ENCODE measurements at places on chromosomes 3 and 15. TPM values are rescaled to one million over a fixed set of nuclear protein-coding genes. Genes with fewer than 3 reads are reported as not detected.

CD200R1 gene
- 14.3 TPM for polyA plus RNA-seq

DNA sequence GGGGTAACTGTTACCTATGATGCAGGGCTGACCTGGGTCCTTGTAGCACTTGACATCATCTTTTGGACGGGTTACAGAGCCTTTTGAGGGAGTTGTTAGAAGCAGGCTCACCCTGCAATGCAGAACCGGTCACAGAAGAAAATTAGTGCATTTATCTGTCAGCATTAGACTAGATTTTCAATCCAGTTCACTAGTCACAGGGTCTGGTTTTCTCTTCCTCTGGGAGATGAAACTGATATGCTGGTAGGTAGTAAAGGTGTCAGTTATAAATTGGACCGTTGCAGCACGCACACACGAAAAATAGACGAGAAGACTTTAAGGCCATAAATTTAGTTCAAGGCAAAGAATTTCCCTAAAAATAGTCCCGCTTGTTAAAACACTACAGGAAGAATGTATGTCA lies 532.3 kb upstream of the ATP11B start:
- DNase-seq = no peak
- no peak overlapping the region for H3K27ac ChIP-seq
- H3K27me3 ChIP-seq = no peaks in the 10 kb centered on the region

TMED3 gene
- polyA plus RNA-seq = 53.5 TPM

GRCh38 chr3:55678546-55679216 lies 191.6 kb upstream of the WNT5A start:
- no peak overlapping the region for H3K27ac ChIP-seq
- H3K36me3 ChIP-seq = no peaks in the 10 kb centered on the region
- H3K4me3 ChIP-seq = no peak overlapping the region
- no peak for DNase-seq

- H3K4me1 ChIP-seq = no peaks in the 10 kb centered on the region
- H3K27me3 ChIP-seq = no peaks in the 10 kb centered on the region
- no peak overlapping the region for H3K27ac ChIP-seq
- no peaks in the 10 kb centered on the region for H3K36me3 ChIP-seq
Observed at GRCh38 chr3:95750097-95750496, 1064.3 kb upstream of the EPHA6 start.

MYH15 gene
- not detected for polyA plus RNA-seq

TPRA1 gene
- 30.4 TPM for polyA plus RNA-seq

GRCh38 chr15:27768732-27769475 lies 330.2 kb downstream of the OCA2 start:
- H3K4me1 ChIP-seq = no peaks in the 10 kb centered on the region
- no peak overlapping the region for H3K4me3 ChIP-seq
- DNase-seq = no peak
- no peaks in the 10 kb centered on the region for H3K36me3 ChIP-seq

LNP1 gene
- 0.71 TPM for polyA plus RNA-seq

GRCh38 chr3:94671078-94671477 lies 608.2 kb downstream of the NSUN3 start:
- no peaks in the 10 kb centered on the region for H3K4me1 ChIP-seq
- no peak for DNase-seq
- H3K27ac ChIP-seq = no peak overlapping the region
- H3K36me3 ChIP-seq = no peaks in the 10 kb centered on the region

SPINT1 gene
- polyA plus RNA-seq = 3.1 TPM

THBS1 gene
- 0.72 TPM for polyA plus RNA-seq

- no peak overlapping the region for H3K4me3 ChIP-seq
- H3K4me1 ChIP-seq = no peaks in the 10 kb centered on the region
- no peak overlapping the region for H3K27ac ChIP-seq
- H3K27me3 ChIP-seq = no peaks in the 10 kb centered on the region
Observed at GRCh38 chr3:47974974-47975470, 41.2 kb downstream of the MAP4 start.

DNA sequence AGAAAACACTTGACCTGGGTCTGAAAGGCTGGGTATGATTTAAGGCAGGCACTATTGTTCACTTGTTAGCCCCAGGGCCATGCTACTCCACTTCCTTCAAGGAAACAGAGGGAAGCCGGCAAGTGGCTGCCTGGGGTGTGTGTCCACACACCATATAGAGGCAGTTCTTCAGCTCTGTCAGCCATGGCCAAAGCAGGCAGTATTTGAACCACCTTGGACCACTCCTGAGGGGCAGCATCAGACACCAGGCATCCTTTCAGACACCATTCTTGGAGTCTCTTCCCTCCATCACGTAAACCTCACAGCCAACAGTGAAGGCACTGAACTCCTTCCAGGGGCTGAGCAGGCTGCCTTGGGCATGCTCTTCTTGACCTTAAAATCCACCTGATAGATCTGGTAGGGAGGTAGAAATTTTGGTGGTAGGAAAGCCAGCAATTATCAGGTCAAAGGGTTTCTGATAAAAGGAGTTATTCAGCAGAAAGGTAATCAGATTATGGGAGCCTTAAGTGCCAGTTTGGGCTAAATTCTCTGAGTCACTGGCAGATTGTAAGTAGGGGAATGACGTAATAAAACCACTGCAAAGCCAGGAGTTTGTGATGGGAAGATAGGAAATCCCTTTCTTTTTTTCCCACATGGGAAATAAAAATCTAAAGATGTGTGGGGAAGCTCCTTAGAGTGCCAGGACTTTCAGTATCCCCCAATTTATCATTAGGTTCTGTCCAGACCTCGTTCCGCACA lies 20.2 kb downstream of the TGFBR2 start:
- H3K4me1 ChIP-seq = peaks cover 97% of the 10 kb centered on the region
- DNase-seq = no peak
- no peak overlapping the region for H3K4me3 ChIP-seq
- H3K27me3 ChIP-seq = no peaks in the 10 kb centered on the region
- no peak overlapping the region for H3K27ac ChIP-seq
- H3K36me3 ChIP-seq = peaks cover 9% of the 10 kb centered on the region

HGD gene
- not detected for polyA plus RNA-seq

DNA sequence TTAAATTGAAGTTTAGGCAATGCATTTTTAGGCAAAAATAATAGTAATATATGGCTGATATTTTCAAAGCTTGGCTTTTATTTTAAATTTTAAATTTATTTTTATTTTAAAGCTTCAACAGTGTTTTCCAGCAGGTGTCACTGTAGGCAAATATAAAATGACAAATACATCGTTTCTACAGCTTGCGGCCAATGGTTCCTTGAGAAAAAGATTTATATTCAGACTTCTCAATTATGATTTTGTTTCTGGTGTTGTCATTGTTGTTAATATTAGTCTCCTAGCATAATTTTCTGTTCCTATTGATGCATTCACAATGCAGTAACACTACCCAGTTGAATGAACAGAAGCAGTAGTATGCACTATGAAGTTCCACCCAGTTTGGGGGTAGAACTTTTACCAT lies 220.7 kb upstream of the DNAJC19 start:
- H3K4me3 ChIP-seq = no peak overlapping the region
- H3K27ac ChIP-seq = no peak overlapping the region
- no peaks in the 10 kb centered on the region for H3K36me3 ChIP-seq
- H3K4me1 ChIP-seq = no peaks in the 10 kb centered on the region

ACKR4 gene
- polyA plus RNA-seq = not detected

TUSC7 gene
- polyA plus RNA-seq = not detected

- peaks cover 66% of the 10 kb centered on the region for H3K4me1 ChIP-seq
- no peaks in the 10 kb centered on the region for H3K36me3 ChIP-seq
- no peak for DNase-seq
- no peaks in the 10 kb centered on the region for H3K27me3 ChIP-seq
- H3K27ac ChIP-seq = no peak overlapping the region
Observed at GRCh38 chr3:177642042-177642803, 444.9 kb upstream of the TBL1XR1 start.

SI gene
- polyA plus RNA-seq = not detected

DNA sequence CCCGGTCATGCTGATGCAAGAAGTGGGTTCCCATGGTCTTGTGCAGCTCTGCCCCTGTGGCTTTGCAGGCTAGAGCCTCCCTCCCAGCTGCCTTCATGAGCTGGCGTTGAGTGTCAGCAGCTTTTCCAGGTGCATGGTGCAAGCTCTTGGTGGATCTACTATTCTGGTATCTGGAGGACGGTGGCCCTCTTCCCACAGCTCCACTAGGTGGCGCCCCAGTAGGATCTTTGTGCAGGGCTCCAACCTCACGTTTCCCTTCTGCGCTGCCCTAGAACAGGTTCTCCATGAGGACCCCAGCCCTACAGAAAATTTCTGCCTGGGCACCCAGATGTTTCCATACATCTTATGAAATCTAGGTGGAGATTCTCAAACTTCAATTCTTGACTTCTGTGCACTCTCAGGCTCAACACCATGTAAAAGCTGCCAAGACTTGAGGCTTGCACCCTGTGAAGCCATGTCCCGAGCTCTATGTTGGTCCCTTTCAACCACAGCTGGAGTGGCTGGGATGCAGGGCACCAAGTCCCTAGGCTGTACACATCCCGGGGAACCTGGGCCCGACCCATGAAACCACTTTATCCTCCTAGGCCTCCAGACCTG lies 238.4 kb upstream of the MDFIC2 start:
- no peak overlapping the region for H3K27ac ChIP-seq
- no peaks in the 10 kb centered on the region for H3K36me3 ChIP-seq
- no peak overlapping the region for H3K4me3 ChIP-seq
- H3K4me1 ChIP-seq = no peaks in the 10 kb centered on the region
- DNase-seq = peak; percentile 38
- no peaks in the 10 kb centered on the region for H3K27me3 ChIP-seq

- H3K27me3 ChIP-seq = no peaks in the 10 kb centered on the region
- H3K4me1 ChIP-seq = peaks cover 52% of the 10 kb centered on the region
- peak overlapping the region; percentile 74 for H3K27ac ChIP-seq
- H3K4me3 ChIP-seq = peak overlapping the region; percentile 75
Observed at GRCh38 chr3:171458071-171458863, 1.9 kb downstream of the TNIK start.

CSPG4 gene
- polyA plus RNA-seq = not detected

DNA sequence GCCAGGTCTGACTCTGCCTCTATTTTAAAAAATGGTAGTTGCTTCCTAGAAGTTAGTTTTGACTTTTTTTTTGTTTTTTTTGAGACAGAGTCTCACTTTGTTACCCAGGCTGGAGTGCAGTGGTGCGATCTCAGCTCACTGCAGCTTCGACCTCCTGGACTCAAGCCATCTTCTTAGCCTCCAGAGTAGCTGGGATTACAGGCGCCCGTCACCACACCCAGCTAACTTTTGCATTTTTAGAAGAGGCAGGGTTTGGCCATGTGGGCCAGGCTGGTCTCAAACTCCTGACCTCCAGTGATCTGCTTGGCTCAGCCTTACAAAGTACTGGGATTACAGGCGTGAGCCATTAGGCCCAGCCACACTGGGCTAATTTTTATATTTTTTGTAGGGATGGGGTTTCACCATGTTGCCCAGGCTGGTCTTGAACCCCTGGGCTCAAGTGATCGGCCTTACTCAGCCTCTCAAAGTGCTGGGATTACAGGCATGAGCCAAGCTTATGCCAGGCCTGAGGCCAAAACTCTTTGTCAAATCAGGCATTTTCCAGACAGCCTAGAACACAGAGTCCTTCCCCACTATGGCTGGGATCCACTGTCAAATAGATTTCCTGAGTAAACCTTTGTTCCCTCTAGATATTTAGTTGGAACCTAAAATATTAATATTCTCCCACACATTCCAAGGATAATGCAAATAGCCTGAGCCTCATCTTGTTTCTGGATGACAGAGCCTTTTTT lies 13.7 kb downstream of the C3orf62 start:
- no peaks in the 10 kb centered on the region for H3K27me3 ChIP-seq
- H3K36me3 ChIP-seq = no peaks in the 10 kb centered on the region
- H3K4me1 ChIP-seq = no peaks in the 10 kb centered on the region
- no peak overlapping the region for H3K4me3 ChIP-seq
- H3K27ac ChIP-seq = no peak overlapping the region

GRCh38 chr15:77123854-77124253 lies 52.9 kb upstream of the TSPAN3 start:
- H3K4me1 ChIP-seq = peaks cover 7% of the 10 kb centered on the region
- no peak for DNase-seq
- H3K27me3 ChIP-seq = no peaks in the 10 kb centered on the region
- no peak overlapping the region for H3K27ac ChIP-seq
- no peaks in the 10 kb centered on the region for H3K36me3 ChIP-seq

DNA sequence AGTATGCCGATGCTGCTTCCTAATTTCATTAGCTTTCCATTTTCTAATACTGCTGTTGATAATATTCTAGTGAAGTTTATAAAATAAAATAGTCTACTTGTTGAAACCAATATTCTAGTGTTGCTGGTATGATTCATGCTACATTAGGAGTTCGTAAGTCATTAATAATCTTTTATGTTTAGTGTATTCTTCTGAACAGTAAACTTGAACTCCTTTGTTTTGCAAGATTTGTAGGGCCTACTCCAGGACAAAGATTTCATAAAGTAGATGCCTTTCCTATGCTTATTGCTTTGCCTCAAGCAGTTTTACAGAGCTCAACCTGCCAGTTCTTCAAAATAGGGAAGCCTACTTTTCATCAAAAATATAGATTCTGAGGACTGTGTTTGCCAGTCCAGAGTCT lies 111.5 kb downstream of the RSRC1 start:
- H3K27ac ChIP-seq = no peak overlapping the region
- H3K27me3 ChIP-seq = no peaks in the 10 kb centered on the region
- no peak for DNase-seq
- no peaks in the 10 kb centered on the region for H3K4me1 ChIP-seq
- no peak overlapping the region for H3K4me3 ChIP-seq

All from CD8-positive, alpha-beta memory T cell (primary cell).